CD8-positive, alpha-beta memory T cell (primary cell): ENCODE measurements at places on chromosomes 2 and 18. TPM values are rescaled to one million over a fixed set of nuclear protein-coding genes. Genes with fewer than 3 reads are reported as not detected.

GRCh38 chr2:241031436-241032165 lies 33.2 kb downstream of the SNED1 start:
- no peak for DNase-seq

The AQP12B gene
- total RNA-seq, result not detected

The FAM228A gene
- not detected for total RNA-seq

- DNase-seq, result no peak
Observed at GRCh38 chr2:42618972-42619371, 50.5 kb downstream of the MTA3 start.

GRCh38 chr2:203361922-203362321 lies 33.7 kb downstream of the ABI2 start:
- DNase-seq, result no peak

- no peak for DNase-seq
Observed at GRCh38 chr2:128261245-128262128, 57.2 kb downstream of the HS6ST1 start.

GRCh38 chr2:150415022-150415421 lies 72.4 kb downstream of the RND3 start:
- DNase-seq, result no peak

DNA sequence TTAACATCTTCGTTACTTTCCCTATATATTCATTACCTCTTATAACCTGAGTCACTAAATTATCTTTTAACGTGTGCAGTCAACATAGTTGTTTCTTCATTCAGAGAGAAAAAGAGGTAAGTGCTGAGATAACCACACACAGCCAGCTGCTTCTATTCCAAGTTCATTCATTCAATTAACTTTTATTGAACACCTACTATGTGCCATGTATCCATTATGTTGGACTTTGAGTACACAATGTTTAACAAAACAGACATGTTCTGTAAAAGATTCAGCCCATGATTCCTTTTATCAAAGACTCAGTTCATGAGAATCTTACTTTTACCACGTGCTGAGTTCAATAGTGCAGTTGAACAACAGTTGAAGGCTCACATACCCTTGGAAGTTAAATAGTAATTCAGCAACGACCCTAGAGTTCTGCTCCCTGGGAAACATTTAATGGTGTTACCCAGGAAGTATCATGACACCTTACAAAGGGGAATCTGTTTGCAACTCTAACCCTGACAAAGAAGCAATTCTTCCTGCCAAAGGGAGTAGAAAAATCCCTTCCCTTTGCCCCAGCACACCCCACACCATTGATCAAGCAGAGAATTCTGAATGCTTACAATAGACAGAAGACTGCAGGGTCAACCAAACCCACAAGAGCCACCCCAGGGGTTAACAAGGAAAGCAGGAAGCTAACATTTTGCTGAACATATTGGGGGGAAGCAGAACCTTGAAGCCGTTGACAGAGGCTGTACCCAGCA lies 595.8 kb downstream of the STK39 start:
- DNase-seq, result no peak

The AP1S3 gene
- total RNA-seq, result 15.4 TPM

DNA sequence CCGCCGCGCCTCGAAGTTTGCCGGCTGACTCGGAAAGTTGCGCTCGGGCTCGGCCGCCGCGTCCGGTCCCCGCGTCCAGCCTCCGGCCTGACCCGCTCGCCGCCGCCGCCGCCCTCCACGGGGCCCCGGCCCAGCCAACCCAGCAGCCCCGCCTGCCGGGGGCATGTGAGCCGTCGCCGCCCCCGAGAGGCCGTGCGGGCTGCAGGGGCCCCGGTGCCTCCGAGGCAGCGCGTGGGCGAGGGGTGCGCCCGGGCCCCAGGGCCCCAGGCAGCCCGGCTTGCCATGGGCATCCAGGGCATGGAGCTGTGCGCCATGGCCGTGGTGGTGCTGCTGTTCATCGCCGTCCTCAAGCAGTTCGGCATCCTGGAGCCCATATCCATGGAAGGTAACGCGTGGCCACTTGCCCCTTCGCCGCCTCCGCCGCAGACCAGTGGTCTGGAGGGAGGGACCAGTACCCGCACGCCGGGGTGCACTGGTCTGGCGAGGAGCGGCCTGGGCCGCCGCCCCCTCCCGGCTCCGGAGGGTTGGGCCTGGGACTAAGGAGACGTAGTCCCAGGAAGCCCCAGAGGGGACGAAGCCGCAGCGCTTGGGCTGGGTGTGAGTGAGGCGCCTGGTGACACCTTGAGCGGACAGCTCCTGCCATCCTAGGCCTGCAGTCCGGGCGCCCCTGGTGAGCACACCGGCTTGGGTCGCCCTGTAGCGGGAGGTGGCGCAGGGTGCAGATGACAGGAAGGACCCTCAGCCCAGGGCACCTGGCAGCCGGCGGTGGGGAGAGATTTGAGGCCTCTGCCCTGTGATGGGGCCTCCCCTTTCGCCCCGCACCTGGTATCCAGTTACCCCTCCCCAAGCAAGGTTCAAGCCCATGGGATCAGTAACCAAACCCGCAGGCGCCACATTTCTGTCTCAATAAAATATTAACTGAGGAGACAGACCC lies 49.9 kb downstream of the KCNIP3 start:
- DNase-seq, result no peak

- DNase-seq, result no peak
Observed at GRCh38 chr2:179059026-179059700, 9.2 kb upstream of the CCDC141 start.

- no peak for DNase-seq
Observed at GRCh38 chr2:86631846-86632485, 8.3 kb upstream of the RNF103 start.

DNA sequence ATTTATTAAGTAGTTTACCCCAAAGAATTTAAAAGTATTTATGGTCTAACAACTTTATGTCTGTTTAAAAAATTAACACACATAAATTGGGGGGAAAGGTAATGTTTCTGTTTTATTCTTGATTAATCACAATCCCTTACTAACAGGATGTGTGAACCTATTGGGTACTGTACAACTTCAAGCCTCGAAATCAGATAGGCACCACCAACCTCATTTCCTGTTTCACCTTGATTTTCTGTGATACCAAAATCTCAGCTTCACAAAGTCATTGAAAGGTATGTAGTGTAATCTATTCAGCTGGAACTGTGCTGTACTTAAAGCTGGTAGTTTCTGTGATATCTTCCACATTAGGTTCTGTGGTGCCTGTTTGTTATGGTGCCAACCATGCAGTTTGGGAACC lies 4.0 kb downstream of the RNMT start:
- no peak for DNase-seq

The LDLRAD4 gene
- total RNA-seq, result 30.4 TPM

GRCh38 chr2:88127638-88127887 lies 299 bp downstream of the FABP1 start:
- DNase-seq, result no peak

DNA sequence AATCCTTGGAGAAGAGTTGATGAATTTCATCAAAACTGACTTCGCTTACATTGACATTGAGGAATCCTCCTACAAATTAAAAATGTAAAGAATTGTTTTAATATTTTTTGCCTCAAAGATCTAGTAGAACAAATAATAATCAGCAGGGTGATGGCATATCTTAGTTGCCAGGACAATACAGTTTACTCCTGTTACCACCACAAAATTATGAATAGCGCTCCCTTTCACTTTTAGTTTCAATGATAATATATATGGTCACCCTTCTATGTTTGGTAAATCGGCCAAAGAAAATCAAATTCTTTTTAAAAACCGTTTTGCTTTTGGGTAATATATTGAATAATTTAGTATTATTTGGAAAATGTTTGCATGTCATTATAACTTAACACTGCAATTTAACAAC lies 39.0 kb downstream of the B4GALT6 start:
- DNase-seq, result no peak

- DNase-seq, result no peak
Observed at GRCh38 chr2:241736111-241736510, 1.7 kb downstream of the D2HGDH start.

GRCh38 chr2:129695496-129695895 lies 284.0 kb upstream of the RAB6C start:
- no peak for DNase-seq

- DNase-seq, result no peak
Observed at GRCh38 chr2:219633276-219634065, 6.0 kb downstream of the SLC4A3 start.

The MAB21L4 gene
- total RNA-seq, result not detected

- DNase-seq, result no peak
Observed at GRCh38 chr2:240070907-240071306, 17.6 kb upstream of the OR6B3 start.

- DNase-seq, result no peak
Observed at GRCh38 chr2:29373870-29374269, 258.7 kb downstream of the CLIP4 start.

DNA sequence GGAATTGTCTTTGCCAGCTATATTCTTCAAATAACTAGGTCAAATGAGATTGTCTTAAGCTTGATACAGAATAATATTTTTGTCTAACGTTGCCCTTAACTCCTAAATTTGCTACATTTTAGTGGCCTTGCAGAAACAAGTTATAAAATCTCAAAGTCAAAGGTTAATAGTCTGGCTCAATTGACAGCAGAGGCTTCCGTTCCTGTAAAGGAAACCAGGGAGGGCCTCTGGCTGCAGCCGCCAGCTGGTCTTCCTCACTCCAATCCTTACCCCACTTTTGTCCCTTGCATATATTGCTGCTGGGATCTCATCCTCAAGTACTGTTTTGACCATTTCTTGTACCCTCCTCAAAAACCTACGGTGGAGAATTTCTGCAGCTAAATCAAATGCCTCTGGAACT lies 17.1 kb downstream of the CYB5A start:
- DNase-seq, result no peak
